ENCODE measurements at places on chromosomes 4 and X.

DNA sequence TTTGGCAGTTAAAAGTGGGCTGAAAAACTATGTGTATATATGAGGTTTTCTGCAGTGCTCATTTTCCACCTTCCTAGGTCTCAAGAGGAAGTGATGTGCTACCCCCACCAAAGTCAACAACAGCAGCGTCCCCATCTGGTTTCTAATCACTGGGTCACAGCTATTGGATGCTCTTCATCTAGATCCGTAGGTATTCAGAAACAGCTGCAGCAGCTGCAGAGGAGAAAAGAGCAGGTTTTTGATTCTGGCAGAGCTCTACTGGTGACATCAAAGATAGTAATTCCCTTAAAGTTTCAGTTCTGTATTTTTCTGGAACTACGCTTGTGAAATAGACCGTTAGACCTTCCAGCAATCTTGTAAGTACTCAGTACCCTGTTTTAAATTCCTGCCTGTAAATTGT, 5.8 kb upstream of the GUCY2F start:
- H3K27me3 ChIP-seq: no peaks in the 10 kb centered on the region
- H3K4me1 ChIP-seq: no peaks in the 10 kb centered on the region
- DNase-seq: no peak
- H3K27ac ChIP-seq: no peak overlapping the region
- no peak overlapping the region for H3K4me3 ChIP-seq

GRCh38 chr4:187270154-187270553, 546.5 kb upstream of the FAT1 start:
- H3K27me3 ChIP-seq: no peaks in the 10 kb centered on the region
- no peak for DNase-seq
- no peak overlapping the region for H3K27ac ChIP-seq
- no peaks in the 10 kb centered on the region for H3K4me1 ChIP-seq
- H3K4me3 ChIP-seq: no peak overlapping the region
- no peaks in the 10 kb centered on the region for H3K36me3 ChIP-seq

GRCh38 chr4:168550064-168550766, 53.4 kb downstream of the PALLD start:
- no peaks in the 10 kb centered on the region for H3K36me3 ChIP-seq
- H3K27me3 ChIP-seq: no peaks in the 10 kb centered on the region
- H3K4me1 ChIP-seq: no peaks in the 10 kb centered on the region

DNA sequence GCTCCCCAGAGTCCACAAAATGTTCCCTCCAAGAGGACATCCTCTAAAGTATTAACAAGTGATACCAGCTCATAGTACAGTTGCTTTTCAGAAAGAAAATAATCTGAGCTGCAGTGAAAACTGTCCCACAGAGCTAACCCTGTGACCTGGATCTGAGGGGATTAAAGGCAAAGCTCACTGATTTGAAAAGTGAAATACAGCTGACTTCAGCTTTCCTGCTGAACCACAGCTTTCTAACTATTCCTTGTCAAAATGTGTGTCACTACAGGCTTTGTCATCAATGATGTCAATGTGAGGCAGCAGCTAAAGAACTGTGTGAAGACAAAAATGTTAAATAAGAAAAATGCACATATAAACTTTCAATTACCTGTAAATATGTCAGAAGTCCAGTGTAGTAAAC, 36.9 kb downstream of the DCHS2 start:
- no peaks in the 10 kb centered on the region for H3K4me1 ChIP-seq
- H3K27ac ChIP-seq: no peak overlapping the region
- H3K4me3 ChIP-seq: no peak overlapping the region
- no peak for DNase-seq
- H3K27me3 ChIP-seq: no peaks in the 10 kb centered on the region
- no peaks in the 10 kb centered on the region for H3K36me3 ChIP-seq

GRCh38 chr4:7676398-7676922, 241.7 kb upstream of the PSAPL1 start:
- no peak overlapping the region for H3K27ac ChIP-seq
- H3K36me3 ChIP-seq: no peaks in the 10 kb centered on the region
- H3K27me3 ChIP-seq: no peaks in the 10 kb centered on the region
- no peak for DNase-seq
- H3K4me1 ChIP-seq: no peaks in the 10 kb centered on the region

- H3K27ac ChIP-seq: no peak overlapping the region
- DNase-seq: no peak
- peaks cover 43% of the 10 kb centered on the region for H3K4me1 ChIP-seq
- no peak overlapping the region for H3K4me3 ChIP-seq
- no peaks in the 10 kb centered on the region for H3K27me3 ChIP-seq
These were observed 128.2 kb downstream of the C4orf51 start for GRCh38 chr4:145808021-145808650.

DNA sequence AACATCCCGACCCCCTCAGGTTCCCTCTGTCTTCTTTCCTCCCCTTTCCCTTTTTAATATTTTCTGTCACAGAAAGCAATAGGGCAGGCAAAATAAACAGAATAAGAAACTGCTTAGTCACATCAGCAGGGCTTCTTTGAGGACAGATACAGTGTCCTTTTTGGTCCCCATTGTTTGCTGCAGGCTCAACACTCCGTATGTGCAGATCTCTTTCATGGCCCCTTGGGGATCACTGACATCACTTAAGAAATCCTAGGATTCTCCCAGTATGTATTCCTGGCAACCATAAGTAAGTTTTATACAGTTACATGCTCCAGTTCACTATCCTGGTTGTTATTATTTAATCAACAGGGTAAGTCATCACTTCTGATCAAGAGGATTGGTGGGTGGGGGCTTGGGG, 448.0 kb downstream of the NKX6-1 start:
- no peak for DNase-seq
- no peak overlapping the region for H3K27ac ChIP-seq
- H3K27me3 ChIP-seq: no peaks in the 10 kb centered on the region
- no peaks in the 10 kb centered on the region for H3K36me3 ChIP-seq
- no peaks in the 10 kb centered on the region for H3K4me1 ChIP-seq

DNA sequence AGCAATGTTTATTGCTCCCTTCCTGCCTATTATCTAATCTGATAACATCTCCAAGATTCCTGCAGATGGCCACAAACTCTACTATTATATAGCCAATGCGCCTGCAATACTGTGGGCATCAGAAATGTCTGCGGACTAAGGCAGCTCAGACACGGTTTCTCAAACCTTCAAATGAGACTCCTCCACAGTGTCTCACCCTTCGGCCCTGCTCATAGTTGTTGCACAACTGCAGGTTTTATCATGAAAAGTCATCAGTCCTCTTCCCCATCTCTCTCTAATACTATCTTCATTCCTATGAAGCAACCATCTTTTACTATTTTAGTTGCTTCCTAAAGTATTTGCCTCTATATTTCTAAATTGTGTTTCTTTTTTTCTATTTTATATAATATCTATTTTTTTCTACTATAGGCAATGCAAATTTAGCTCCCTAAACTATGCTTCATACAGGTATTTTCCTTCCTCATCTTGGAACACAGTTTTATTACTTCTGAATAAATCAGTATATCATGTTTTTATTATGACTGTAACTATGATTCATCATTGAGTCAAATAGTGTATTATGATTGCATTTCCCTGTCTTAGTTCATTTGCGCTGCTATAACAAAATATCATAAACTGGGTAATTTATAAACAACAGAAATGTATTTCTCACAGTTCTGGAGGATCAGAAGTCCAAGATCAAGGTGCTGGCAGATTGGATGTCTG, 129.7 kb upstream of the EDNRA start:
- peaks cover 13% of the 10 kb centered on the region for H3K4me1 ChIP-seq
- no peaks in the 10 kb centered on the region for H3K27me3 ChIP-seq
- H3K27ac ChIP-seq: no peak overlapping the region
- no peaks in the 10 kb centered on the region for H3K36me3 ChIP-seq

DNA sequence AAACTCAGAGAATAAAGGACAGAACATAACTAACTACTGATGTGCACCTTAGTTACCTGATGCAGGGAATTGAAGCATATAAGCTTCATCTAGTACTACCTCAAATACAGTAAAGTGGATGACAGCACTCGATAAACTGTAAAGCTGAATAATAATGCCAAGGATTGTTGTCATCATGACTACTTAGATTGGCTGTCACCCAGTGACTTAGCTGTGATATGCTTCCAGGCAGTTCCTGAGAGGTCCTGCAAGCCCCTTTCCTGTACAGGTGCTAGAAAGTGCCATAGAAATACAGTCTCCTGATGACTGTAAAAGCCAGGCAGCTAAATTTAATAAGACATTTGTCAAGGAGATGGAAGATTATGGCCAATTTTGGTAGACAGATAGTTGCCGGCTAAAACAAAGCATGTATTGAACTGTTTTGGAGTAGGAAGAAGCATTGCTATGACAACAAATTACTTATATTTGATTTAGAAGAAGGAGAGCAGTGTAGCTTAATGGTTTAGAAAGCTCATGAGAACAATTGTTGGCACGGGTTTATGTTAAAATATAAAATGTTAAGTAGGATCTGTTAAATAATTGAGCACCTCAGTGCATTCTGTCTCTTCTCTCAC, 29.7 kb downstream of the TMEM164 start:
- H3K4me3 ChIP-seq: no peak overlapping the region
- H3K27me3 ChIP-seq: no peaks in the 10 kb centered on the region
- no peak overlapping the region for H3K27ac ChIP-seq
- DNase-seq: no peak
- H3K36me3 ChIP-seq: no peaks in the 10 kb centered on the region
